ENCODE measurements at places on chromosomes 5 and 9. TPM values are rescaled to one million over a fixed set of nuclear protein-coding genes. Genes with fewer than 3 reads are reported as not detected.

GRCh38 chr5:116395631-116396203, 178.9 kb downstream of the SEMA6A start:
- no peaks in the 10 kb centered on the region for H3K27me3 ChIP-seq
- DNase-seq, result no peak
- H3K27ac ChIP-seq, result no peak overlapping the region
- no peaks in the 10 kb centered on the region for H3K4me1 ChIP-seq
- no peak overlapping the region for H3K4me3 ChIP-seq

GRCh38 chr5:178940569-178941360, at the start of gene ZNF454:
Gene ZNF454, plus strand, starts transcription at chr5:178941198. Its CDS starts 1,594 bp downstream, at chr5:178942792.
- no peaks in the 10 kb centered on the region for H3K4me1 ChIP-seq
- no peaks in the 10 kb centered on the region for H3K36me3 ChIP-seq
- H3K27ac ChIP-seq, result peak within 1 kb of the TSS; percentile 31
- no peaks in the 10 kb centered on the region for H3K27me3 ChIP-seq
- peak; percentile 92 for DNase-seq
- peak within 1 kb of the TSS; percentile 70 for H3K4me3 ChIP-seq

Gene BHMT2
- not detected for total RNA-seq

DNA sequence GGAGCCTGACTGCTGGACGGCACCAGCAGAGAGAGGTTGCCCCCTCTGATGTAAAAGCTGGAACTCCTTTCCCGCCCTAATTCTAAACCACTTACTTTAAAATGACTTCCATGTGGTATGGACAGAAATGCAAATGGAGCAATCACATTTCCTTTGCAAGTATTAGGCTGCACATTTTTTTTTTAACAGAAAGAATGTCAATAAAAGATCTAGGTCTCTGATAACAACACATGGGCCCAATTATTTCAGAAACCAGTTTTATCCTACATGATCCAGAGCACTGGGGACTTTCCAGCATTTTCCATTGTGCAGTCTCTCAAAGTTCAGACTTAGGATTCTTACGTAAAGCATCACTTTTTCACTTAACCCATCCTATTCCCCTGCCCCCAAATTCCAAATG, 203.7 kb downstream of the NXNL2 start:
- H3K27me3 ChIP-seq, result no peaks in the 10 kb centered on the region
- H3K27ac ChIP-seq, result no peak overlapping the region
- H3K4me1 ChIP-seq, result peaks cover 17% of the 10 kb centered on the region
- H3K4me3 ChIP-seq, result no peak overlapping the region
- no peaks in the 10 kb centered on the region for H3K36me3 ChIP-seq

Gene CDH6
- total RNA-seq, result 90.1 TPM

- no peaks in the 10 kb centered on the region for H3K36me3 ChIP-seq
- H3K4me1 ChIP-seq, result peaks cover 61% of the 10 kb centered on the region
- peak overlapping the region; percentile 94 for H3K27ac ChIP-seq
- no peaks in the 10 kb centered on the region for H3K27me3 ChIP-seq
- DNase-seq, result no peak
Measured at GRCh38 chr5:139651043-139651834, 3.1 kb downstream of the CXXC5 start.

DNA sequence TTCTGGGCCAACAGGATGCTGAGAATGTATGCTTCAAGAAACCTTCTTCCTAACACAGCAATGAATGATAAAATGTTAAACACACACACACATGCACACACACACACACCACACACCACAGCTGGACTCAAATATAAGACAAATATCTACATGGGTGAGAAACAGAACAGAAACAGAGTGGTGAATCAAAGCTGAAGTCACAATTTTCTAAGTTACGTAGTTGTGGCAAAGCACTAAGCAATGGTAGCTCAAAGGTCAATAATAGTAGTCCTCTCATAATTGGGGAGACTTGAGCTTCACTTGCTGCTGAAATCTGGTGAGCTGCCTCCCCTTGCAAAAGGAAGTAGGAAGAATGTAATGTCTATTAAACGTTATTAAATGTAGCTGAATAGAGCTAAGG, 33.7 kb upstream of the ITGA1 start:
- H3K4me1 ChIP-seq, result no peaks in the 10 kb centered on the region
- no peak overlapping the region for H3K27ac ChIP-seq
- no peaks in the 10 kb centered on the region for H3K27me3 ChIP-seq
- no peak for DNase-seq

DNA sequence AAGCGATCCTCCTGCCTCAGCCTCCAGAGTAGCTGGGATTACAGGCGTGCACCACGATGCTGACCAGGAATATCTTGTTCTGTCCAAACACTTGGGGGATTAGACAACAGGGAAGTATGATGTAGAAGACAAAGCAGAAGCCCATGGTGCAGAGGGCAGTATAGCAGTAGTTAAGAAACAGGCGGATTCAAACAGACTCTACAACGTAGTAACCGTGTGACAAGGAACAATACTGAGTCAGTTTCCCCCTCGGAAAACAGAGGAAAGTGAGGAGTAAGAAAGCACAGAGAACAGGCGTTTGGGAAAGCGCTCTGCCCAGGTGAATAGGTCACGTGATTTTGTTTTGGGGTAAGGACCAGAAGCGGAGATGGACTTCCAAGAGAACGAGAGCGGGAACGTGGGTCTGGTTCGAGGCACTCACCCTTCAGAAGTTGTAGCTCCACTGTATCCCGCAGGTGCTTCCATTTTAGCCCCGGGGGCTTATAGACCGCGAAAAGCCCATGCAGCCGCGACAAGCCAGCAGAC, 306 bp downstream of the TRUB2 start:
- H3K27ac ChIP-seq, result peak overlapping the region; percentile 94
- H3K4me1 ChIP-seq, result peaks cover 15% of the 10 kb centered on the region
- DNase-seq, result no peak
- H3K36me3 ChIP-seq, result peaks cover 20% of the 10 kb centered on the region
- H3K4me3 ChIP-seq, result peak overlapping the region; percentile 96

DNA sequence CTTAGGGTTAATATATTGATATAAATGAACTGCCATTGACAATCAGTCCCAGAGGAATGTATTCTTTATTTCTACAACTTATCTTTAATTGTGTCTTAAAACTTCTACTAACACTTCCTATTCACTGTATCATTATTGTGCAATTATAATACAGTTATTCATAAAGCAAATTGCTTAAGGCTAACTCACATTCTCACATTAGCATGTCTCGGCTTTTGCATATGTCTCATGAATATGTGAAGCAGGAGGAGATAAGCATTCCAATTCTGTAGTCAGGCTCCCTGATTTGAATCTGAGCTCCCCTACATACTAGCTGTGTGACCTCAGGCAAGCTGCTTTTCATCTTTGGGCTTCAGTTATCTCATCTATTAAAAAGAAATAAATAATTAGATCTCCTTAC, 45.4 kb downstream of the PLGRKT start:
- H3K4me1 ChIP-seq, result peaks cover 22% of the 10 kb centered on the region
- DNase-seq, result no peak
- no peaks in the 10 kb centered on the region for H3K36me3 ChIP-seq
- no peaks in the 10 kb centered on the region for H3K27me3 ChIP-seq
- H3K27ac ChIP-seq, result no peak overlapping the region

Gene EPB41L4B
- 2.0 TPM for total RNA-seq

- no peak overlapping the region for H3K4me3 ChIP-seq
- no peak overlapping the region for H3K27ac ChIP-seq
- no peak for DNase-seq
- no peaks in the 10 kb centered on the region for H3K36me3 ChIP-seq
Measured at GRCh38 chr5:44747396-44747795, 61.4 kb upstream of the MRPS30 start.

DNA sequence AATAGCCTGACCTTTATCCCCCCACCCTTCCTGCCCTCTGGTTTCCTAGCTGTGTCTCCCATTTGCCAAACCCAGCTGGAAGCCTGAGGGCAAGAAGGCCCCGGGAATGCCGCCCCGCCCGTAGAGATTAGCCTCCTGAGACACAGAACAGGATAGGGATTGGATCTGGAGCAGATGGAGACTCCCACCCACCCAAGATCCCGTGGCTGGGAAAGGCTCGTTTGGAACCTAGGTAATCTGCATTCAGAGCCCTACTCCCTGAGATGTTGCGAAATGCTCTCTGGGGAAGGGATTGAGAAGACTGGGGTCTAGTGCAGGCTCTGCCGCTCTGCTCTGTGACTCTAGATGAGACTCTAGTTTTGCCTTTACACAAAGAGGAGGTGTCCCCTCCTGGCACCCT, 10.9 kb downstream of the AQP3 start:
- DNase-seq, result no peak
- no peaks in the 10 kb centered on the region for H3K36me3 ChIP-seq
- no peak overlapping the region for H3K4me3 ChIP-seq
- H3K27me3 ChIP-seq, result peaks cover 14% of the 10 kb centered on the region

DNA sequence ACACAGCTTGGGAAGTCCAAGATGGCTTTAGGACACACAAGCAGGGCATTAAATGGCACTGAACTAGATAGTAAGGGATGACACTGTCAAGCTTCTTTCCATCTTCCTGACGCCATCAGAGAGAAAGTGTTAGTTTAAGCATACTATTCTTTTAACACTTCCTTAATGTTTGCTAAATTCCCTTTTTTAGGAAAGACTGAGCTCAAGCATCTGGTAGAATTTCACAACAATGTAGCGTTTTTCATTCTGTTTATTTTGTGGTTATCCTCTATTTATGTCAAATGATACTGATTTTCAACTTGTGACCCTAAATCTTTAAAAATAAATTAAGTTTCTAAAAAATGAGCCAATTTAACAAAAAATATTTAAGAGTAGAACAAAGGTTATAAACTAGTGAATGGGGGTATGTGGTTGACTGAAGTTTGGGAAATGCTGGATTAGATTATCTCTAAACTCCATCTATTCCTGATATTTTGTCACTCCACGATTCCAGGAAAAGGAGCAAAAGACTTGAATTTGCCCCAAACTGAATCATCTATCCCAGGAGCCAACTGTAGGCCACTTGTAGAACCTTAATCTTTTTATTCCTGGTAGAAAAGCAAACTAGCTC, 147.4 kb upstream of the KLF9 start:
- H3K4me3 ChIP-seq, result no peak overlapping the region
- H3K4me1 ChIP-seq, result peaks cover 14% of the 10 kb centered on the region
- H3K27ac ChIP-seq, result no peak overlapping the region
- no peaks in the 10 kb centered on the region for H3K36me3 ChIP-seq
- no peak for DNase-seq

DNA sequence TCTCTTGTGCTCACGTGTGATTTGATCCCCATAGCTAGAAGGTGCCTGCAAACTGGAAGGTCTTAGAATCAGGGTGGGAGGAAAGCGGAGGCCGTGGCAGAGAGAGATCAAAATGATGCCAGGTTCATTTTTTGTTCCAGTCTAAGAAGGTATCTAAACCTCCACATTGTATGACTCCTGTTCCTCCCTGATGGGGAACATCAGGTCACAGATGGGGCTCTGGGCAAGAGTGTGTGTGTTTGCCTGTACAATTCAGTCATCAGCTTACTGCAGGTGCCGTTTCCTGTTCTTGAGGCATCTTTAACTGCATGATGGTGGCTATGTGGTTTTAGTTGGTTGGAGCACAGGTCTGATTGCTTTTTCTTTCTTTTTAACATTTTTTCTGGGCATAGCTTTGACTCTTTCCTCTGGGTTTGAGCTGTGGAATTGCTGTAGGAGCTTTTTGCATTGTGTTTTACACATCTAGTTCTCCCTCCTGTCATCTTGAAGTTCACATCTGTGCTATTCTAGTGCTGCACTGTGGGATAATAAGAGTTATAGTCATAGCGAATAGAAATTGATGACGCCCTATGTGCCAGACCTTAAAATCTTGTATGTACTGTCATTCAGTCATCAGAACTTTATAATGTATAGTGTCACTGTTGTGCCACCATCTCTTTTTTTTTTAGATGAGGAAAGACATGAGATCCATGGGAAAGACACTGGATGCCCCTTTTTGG, 30.8 kb downstream of the ARHGAP26 start:
- no peak for DNase-seq
- H3K27me3 ChIP-seq, result peaks cover 4% of the 10 kb centered on the region
- H3K36me3 ChIP-seq, result no peaks in the 10 kb centered on the region
- H3K27ac ChIP-seq, result no peak overlapping the region
- no peaks in the 10 kb centered on the region for H3K4me1 ChIP-seq

DNA sequence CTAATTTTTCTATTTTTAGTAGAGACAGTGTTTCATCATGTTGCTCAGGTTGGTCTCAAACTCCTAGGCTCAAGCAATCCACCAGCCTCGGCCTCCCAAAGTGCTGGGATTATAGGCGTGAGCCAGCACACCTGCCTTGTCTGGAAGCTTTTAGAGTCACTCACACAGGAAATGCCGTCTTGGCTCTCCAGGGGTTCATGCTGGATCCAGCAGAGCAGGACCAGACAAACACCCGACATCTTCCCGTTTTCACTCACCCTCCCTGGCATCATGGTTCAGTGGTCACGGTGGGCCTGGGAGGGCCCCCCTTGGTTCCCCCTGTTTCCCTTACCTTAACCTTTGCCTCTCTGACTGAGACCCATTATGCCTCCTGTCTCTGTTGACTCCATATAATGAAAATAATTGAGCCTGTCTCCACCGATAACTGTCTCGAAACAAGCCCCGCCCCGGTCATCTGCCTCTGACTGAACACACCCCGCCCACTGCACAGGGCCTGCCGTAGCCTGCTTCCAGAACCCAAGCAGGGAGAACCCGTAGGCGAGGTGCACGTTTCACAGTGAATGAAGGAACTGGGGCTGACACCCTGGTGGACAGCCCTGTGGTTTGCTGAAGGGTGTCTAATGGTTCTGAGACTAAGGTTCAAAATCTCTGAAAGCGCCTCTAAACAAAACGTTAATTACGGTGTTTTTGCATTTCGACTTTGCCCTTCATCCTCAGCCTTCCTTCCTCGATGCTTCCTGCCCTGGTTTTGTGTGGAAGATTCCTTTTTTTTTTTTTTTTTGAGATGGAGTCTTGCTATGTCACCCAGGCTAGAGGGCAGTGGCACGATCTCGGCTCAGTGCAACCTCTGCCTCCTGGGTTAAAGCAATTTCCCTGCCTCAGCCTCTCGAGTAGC, 39.7 kb upstream of the SPRY4 start:
- no peak overlapping the region for H3K27ac ChIP-seq
- H3K36me3 ChIP-seq, result no peaks in the 10 kb centered on the region
- no peaks in the 10 kb centered on the region for H3K27me3 ChIP-seq

DNA sequence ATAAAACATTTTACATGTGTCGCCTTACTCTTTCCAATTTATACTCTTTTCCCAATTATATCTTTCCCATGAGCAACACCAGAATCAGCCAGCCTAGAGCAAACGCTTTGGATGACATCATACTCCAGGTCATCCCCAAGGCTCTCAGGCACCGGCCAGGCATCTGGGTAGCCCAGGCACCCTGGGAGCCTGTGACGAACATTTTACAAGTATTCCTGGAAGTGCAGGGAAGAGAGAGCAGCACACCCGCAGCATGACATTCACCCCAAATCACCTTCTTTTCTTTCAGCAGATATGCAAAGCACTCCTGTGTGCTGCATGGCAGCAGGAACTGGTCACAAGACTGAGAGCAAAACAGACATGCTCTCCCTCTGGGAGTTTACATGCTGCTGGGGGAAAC, 75.7 kb upstream of the SMIM23 start:
- no peaks in the 10 kb centered on the region for H3K4me1 ChIP-seq
- DNase-seq, result no peak
- no peak overlapping the region for H3K4me3 ChIP-seq
- H3K36me3 ChIP-seq, result no peaks in the 10 kb centered on the region

- no peaks in the 10 kb centered on the region for H3K27me3 ChIP-seq
- H3K27ac ChIP-seq, result no peak overlapping the region
- H3K4me1 ChIP-seq, result no peaks in the 10 kb centered on the region
- no peaks in the 10 kb centered on the region for H3K36me3 ChIP-seq
- no peak for DNase-seq
- no peak overlapping the region for H3K4me3 ChIP-seq
Measured at GRCh38 chr5:22669345-22669744, 183.8 kb downstream of the CDH12 start.
